ENCODE measurements at places on chromosomes 12 and 14.

GRCh38 chr14:34596891-34597290 is 33.1 kb downstream of the SNX6 start:
- DNase-seq: no peak

DNA sequence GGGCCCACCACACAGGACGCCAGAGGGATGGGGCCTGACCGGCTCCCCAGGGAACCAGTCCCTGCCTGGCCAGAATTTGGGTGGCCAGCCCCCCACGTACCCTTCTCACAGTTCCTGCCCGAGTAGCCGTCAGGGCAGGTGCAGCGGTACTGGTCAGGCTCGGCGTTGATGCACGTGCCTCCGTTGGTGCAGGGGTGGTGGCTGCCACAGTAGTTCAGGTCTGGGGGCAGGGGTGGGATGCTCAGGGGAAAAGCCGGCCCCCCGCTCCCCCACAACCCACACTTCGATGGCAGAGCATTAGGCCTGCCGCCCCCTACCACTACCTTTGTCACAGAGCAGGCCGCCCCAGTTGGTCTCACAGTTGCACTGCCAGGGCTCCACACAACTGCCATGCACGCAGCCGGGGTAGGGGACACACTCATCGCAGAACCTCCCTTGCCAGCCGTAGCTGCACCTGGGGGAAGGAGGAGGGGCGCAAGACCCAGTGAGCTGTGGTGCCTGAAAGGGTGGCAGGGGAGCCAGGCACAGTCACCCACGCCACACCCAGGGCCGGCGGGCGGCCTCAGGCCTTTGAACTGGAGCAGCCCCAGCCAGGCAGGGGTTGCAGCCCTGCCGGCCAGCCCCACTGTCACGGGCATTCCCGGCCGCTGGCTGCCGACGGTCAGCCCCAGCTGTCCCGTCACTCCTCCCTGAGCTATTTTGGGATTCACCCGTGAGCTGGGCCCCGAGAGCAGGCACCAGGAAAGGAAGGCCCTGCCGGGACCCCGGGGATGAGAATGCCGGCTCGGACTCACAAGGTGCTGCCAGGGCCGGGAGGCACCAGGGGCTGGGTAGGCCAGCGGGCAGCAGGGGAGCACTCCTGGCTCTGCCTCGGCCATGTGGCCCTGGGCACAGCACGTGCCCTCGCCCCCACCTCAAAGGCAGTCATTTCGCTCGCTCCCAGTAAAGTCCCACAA is 16.5 kb downstream of the JAG2 start:
- no peak for DNase-seq

GRCh38 chr12:114864837-114865551 is 181.0 kb upstream of the TBX3 start:
- DNase-seq: no peak

DNA sequence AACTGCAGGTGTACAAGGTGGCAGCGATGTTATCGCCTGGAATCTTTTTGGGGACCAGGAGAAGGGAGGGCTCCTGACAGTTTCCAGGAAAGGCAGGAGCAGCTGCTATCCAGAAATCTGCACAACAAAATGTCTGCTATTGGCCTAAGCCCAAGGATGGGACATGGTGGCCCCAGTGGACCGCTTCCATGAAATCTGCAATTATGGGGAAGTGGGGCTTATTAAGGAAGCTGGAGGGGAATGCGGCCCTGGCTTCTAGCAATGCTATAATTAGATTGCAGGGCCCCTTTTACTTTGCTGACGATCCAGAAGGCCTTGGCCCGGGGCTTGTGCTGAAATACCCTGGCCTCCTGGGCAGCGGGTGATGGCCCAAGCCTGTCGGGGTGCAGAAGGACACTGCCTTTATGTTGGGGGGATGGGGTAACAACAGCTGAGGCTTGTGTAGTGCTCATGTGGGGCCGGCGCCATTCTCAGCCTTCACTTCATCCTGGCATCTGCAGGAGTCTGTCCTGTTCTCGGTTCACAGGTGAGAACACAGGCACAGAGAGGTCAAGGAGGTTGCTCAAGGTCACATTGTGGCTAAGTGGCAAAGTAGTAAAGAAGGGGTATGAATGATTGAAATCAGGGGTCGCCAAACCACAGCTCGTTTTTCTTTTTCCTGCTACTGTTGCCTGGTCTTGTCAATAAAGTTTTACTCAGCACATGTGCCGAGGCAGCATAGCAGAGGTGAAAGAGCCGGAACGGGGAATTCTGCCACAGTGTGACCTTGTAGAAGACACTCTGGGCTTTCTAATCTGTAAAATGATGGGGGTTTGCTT is 153.5 kb downstream of the RBM19 start:
- DNase-seq: no peak

GRCh38 chr12:47982311-47982710 is 18.9 kb downstream of the TMEM106C start:
- no peak for DNase-seq

DNA sequence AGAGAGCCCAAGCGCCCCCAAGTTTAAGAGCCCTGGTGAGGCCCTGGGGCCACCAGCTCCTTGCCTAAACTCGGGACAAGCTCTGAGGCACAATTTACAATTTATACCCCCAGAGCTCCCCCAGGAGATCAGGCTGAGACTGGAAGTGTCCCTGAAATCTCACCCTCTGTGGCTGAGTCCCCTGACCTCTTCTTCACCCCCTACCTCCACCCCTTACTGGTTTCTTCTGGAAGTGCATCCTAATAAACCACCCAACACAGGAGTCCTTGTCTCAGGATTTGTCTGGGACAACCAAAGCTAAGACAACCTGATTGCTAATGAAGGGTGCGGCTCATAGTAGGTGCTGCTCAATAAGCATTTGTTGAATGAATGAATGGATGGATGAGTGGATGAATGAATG is 206.4 kb downstream of the BCL11B start:
- no peak for DNase-seq

GRCh38 chr14:45290547-45290946 is 37.5 kb upstream of the MIS18BP1 start:
- no peak for DNase-seq

DNA sequence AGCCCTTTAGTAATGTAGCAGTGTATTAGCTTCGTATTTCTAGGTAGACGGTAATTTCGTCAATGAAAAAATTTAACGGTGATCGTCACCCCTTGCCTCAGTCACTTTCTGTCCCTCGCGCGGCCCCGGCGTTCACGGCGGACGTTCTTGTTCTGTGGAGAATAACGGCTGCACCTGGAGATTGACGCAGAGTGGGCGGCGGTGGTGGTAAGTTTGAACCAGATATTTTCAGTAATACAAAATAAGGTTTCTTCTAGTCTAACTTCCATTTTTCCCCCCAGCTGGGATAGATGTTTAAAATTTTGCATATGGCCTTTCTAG is 341 bp downstream of the ZNF10 start:
- DNase-seq: peak; percentile 56

DNA sequence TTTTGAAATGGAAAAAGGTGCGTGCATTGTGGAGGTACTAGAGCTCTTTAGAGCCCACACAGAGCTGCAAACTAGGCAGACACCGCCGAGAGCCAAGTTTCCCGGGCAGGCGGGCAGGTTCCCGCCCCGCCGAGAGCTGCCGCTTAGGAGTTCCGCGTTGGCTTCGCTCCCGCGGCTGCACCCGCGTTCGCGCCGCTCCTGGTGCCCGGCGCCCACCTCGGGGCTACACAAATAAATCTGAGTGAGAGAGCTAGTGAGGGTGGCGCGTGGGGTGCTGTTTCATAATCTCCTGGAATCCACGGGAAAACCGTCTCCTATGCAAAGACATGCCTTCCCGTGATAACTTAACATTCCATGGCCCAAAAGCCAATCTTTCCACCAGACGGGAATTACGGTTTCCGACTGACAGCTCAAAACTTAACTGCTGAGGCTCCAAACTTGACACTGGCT is 645 bp downstream of the KITLG start:
- DNase-seq: peak; percentile 2

DNA sequence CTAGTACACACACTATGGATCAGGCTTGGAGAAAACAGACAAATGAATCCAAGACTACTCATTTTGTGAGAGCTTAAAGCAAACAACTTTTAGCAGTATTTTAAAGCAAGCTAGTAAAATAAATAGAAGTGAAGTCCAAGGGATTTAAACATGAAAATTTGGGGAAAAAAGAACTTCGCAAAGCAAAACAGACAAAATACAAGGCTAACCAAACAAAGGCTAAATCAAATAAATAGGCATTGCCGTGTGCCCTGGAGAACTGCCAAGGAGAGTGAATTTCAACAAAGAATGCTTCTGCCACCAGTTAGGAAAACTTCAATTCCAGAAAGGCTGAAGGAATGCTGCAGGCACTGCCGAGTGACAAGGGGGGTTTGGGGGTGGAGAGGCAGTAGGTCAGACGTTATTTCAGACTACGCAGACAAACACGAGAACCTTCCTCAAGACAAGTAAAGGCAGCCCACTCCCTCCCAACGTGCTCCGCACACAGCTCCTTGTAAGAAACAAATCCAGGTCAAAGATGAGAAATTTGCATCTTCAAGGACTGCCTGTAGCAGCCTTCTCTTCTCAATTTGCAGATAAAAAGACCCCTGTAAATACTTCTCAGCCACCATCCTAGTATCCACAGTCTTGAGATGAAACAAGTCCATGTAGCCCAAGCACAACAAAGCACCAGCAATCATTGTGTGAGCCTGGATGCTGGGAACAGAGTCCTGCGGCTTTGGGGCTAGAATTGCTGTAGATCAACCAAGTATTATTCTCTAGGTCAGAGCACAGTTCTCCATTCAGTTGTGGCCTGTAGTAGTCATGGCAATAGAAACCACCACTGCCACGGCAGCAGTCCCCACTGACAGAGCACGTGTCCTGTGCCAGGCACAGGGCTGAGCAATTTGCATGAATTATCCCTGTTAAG is 43.3 kb downstream of the EFCAB11 start:
- DNase-seq: no peak

DNA sequence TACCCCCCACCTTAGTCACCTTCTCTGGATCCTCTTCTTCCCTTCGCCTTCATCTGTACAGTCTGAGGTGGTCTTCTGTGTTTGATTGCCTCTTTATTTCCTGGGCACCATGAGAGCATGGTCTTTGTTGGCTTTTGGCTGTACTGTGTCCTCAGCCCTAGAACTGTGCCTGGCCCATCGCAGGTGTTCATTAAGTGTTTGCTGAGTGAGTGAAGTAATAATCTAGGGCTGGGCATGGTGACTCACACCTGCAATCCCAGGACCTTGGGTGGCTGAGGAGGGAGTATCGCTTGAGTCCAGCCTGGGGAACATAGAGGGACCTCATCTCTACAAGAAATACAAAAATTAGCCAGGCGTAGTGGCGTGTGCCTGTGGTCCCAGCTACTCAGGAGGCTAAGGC is 13.9 kb downstream of the ALDH2 start:
- DNase-seq: no peak

DNA sequence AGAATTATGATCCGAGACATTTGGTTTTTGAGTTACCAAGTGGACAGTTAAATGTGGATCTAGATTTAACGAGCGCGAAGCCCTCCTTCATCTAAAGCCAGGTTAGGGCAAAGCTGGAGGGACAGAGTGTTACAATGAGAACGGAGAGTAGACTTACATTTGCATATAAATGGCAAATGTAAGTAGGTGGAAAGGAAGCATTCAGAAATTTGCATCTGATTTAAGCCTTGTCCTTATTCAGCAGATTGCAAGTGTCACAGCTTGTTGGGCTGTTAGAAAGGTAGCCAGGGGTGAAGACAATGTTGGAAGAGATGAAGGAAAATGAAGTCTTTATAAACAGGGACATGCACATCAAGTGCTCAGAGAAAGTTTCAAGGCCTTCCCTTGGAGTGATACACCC is 806.2 kb downstream of the GALC start:
- DNase-seq: no peak

DNA sequence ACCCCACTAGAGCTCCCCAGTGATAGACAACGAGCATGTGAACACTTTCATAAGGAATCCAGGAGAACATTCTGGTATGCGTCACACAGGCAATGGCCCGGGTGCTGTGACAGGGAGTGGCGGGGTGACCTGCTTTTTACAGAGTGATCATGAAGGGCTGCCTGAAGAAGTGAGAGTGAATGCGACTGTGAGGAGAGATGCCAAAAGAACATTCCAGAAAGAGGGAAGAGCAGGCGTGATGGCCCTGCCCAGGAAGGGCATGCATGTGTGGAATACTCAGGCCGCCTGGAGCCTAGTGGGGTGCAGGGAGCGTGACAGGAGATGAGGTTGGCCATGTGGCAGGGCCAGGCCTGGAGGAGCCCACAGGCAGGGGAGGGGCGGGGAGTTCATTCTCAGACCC is 53.8 kb downstream of the FZD10 start:
- no peak for DNase-seq

DNA sequence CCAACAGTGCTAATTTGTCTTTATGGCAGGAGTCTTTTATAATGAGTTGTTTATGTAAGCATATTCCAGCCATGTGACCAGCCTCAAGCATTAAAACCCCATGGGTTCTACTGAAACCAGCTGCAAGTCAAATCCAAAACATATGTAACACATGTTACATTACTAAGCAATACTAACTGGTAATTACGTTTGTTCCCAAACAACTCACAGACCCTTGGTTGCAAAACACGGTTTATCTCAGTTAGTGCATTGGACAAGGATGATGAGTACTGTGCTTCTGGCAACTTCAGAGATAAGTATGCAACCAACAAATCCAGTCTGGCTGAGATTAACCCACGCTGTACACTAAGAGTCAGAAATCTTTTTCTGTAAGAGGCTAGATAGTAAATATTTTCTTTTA is 110.1 kb upstream of the FAR2 start:
- DNase-seq: no peak

DNA sequence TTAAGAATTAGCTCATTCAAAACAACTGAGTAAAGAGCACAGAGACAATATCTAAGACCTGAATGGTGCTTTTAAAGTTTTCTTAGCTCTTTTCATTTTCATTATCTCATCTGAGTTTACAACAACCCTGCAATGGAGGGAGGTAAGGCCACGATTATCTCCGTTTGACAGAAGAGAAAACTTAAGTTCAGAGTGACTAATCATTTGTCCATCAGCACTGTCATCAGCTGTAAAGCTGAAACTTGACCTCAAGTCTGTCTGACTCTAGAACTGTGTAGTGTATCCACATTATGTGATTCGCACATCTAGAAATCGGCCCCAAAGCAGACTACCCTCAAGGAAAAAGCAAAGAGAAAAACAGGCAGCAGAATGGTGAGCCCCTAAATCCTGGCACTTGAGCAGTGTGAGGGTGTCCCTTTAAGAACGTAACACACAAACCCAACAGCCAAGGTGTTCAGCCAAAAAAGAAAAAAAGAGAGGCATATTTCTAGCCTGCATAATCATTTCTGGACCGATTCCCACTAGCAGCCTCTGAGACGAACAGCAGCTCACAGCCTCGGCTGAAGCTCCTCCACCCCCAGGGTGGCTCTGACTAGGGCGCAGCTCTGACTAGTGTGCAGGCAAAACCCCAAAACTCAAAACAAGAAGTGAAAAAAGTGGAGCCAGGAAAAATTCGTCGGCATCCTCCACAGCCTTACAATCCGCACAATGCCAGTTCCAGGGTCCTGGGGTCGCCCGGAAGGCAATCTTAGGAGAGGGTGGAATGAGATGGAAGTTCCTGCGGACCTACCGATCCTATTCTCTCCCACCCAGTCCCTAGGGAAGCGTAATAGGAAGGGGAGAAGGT is 1.6 kb downstream of the STXBP6 start:
- DNase-seq: no peak

- DNase-seq: no peak
Observed at GRCh38 chr12:127538316-127538715, 728.7 kb upstream of the TMEM132C start.

GRCh38 chr14:75205591-75205990 is 29.2 kb upstream of the TMED10 start:
- no peak for DNase-seq
